Mesothelial cell of epicardium (in vitro differentiated cells): ENCODE measurements at places on chromosomes 3 and 15.

DNA sequence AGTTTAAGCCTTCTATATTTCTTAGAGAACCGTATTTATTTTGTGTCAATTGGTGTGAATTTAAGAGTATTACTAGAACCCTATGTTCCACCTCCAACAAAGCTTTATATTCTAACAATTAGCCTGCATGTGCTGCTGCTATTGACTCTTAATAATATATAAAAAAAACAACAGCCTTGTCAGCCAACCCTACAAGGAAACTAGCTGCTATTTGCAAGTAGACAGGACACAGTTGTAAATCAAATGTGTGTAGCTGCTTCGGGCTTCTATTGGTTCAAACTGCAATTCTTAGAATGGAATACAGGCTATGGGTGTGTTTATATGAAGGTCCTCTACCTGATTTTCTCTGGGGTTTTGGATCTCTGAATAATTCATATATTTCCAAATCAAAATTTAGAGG, 60.7 kb downstream of the ZBTB20 start:
- no peak for DNase-seq

- DNase-seq, result no peak
These were observed 294.6 kb downstream of the NTRK3 start for GRCh38 chr15:87961851-87962420.

- DNase-seq, result no peak
These were observed 503.8 kb upstream of the ARRDC4 start for GRCh38 chr15:97456521-97457202.

- DNase-seq, result no peak
These were observed 52.2 kb upstream of the FXR1 start for GRCh38 chr3:180860180-180860858.

- DNase-seq, result no peak
These were observed 19.3 kb upstream of the LZTFL1 start for GRCh38 chr3:45861043-45861719.

- peak; percentile 86 for DNase-seq
These were observed at the start of gene TJP1 for GRCh38 chr15:29822100-29822683. TSS of gene TJP1 (minus strand) at chr15:29822468. CDS start at chr15:29822028, 440 bp downstream.

DNA sequence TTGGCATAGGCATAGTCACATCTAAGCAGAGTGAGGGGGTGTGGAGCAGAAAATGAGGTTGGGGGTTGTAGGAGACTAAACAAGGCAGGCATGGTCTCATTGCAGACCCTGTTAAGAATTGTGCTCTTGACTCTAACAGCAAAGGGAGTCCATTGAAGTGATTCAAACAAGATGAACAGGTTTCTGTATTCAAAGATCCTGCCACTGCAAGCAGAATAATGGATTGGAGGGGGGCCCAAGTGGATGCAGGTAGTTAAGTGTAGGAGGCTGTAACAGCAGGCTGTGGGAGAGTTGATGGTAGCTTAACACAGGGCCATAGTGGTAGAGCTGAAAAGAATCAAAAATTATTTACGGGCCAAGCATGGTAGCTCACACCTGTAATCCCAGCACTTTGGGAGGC, 34.4 kb downstream of the CASR start:
- DNase-seq, result no peak

DNA sequence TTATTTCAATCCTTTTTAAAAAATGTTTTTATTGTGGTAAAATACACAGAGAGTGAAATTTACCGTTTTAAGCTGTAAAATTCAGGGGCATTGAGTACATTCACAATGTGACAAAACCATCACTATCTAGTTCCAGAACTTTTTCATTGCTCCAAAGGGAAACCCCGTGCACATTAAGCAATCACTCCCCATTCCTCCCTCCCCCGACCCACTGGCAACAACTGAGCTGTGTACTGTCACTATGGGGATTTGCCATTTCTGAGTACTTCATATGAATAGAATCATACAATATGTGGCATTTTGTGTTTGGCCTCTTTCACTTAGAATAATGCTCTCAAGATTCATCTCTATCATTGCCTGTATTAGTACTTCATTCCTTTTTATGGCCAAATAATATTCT, 45.5 kb upstream of the BOC start:
- no peak for DNase-seq

- no peak for DNase-seq
These were observed 527.4 kb upstream of the PROK2 start for GRCh38 chr3:72312339-72312738.

- DNase-seq, result no peak
These were observed 2.6 kb downstream of the LIMD1 start for GRCh38 chr3:45597171-45597570.

- DNase-seq, result no peak
These were observed 215.7 kb downstream of the ULK4 start for GRCh38 chr3:41746215-41746614.

DNA sequence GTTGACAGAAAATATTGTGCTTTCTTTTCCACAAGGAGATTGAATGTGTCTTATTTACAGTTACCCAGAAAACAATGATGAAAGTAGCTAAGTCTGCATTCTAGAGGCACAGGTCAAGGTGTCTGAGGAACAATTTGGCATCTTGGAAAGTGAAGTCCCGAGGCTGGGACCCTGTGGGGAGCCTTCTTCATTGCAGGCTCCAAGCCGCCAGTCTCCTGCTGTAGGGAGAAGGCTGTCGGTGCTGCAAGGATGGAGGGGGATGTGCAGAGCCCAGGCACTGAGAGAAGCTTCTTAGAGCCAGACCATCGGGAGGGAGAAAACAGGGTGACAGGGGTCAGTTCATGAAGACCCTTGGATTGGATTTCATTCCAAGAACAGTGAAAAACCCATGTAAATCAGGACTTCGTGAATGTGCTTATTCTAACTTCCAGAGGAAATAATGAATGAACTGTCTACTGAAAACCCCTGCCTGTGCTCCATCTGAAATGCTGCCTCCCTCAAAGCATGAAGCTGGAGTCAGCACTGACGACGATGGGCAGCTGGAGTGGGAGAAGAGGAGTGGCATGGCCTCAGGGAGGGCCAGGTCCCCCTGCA, 25.2 kb upstream of the NSMCE3 start:
- DNase-seq, result no peak

GRCh38 chr15:77329202-77329601, 90.7 kb downstream of the PEAK1 start:
- no peak for DNase-seq

DNA sequence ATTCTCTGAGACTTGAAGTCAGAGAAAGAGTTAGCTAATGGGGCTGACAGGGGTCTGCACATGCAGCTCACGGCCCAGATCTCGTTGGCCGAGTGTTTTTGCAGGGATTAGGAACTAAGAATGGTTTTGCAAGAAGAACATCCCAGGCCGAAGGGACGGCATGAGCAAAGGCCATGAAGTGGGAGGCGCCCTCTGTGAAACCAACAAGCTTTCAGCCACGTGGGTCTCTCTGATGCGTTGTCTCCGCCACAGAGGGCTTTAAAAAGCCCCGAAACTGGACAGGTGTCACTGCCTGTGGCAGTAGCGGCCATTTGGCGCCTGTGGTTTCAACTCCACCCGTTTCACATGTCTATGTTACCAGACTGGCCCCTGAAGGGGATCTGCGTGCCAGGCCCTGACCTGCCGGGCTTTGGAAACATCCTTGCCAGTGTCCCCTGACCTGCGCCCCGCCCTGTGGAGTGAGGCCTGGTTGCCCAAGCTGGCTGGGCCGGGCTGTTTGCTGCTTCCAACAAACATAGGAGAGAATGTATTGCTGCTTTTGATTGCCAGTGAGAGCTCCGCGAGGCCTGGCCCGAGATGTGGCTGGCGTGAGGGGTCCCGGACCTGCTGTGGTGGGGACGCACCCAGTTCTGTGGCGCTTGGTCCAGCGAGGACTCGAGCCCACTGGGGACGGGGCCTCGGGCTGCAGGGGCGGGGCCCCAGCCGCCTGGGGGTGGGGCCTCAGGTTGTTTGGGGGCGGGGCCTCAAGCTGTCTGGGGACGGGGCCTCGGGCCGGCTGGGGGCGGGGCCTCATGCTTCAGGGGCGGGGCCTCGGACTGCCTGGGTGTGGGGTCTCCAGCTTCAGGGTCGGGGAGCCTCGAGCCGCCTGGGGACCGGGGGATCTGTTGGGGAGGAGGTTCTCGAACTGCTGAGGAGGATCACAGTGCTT, 30.4 kb downstream of the GOLGA6L2 start:
- no peak for DNase-seq

DNA sequence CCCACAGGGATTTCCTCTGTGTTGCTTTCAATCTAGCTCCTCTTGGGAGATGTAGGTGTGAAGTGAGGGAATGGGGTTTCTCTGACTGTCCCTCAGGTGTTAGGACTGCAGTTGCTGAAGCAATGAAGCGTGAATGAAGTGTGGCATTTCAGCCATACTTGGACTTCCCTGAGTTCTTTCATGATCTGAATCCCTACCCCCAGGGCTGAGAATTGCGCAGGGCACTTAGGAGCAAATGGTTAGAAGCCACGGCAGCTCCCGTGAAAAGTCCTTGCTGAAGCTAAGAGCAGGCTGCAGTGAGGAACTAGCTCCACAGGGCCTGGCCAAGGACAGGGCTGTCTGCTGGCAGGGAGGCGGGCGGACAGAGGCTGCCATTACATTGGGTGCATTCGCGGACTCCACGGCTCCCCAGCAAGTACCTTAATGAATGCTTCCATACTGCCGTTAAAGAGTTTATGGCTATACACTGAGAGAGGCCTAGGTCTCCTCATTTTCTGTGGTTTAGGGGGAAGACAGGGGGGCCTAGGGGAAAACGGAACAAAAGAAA, 69.0 kb upstream of the RAD18 start:
- DNase-seq, result no peak

- no peak for DNase-seq
These were observed 17.5 kb upstream of the PPIB start for GRCh38 chr15:64180235-64180824.

DNA sequence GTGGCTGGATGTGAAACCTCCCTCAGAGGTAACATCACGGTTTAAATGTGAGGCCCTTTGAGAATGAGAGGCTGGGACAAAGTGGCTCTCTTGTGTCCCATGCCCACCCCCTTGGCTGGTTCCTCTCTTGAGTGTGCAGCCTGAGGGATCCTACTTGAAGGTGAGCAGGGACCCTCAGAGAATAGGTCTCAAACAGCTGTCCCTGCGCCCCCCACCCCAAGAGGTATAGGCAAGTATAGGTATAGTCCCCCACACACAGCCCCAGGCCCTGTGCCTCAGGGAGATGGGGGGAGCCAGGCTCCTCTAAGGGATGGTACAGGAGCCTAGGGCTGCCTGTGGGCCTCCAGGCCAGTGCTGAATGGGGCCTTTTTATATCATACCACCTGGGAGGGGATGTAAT, 61.9 kb downstream of the ISG20 start:
- DNase-seq, result no peak

- DNase-seq, result peak; percentile 74
These were observed 3.6 kb downstream of the BCL6 start for GRCh38 chr3:187741403-187742350.

- DNase-seq, result no peak
These were observed 166.0 kb downstream of the ABHD5 start for GRCh38 chr3:43856761-43857160.

DNA sequence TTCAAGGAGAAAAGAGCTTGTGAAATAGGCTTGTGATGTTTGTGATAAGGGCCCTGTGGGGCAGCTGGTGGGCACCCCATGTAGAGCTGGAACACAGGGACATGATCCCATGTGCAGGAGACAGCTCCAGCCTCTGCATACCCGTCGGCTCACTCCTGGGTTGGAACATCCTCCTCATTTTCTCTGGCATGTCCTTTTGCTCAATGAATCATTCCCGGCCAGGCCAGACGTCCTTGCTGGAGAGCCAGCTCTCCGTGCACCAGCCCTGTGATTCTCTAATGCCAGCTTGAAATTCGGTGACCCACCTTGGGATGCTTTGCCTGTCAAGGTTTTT, 77.3 kb downstream of the SMAD3 start:
- no peak for DNase-seq

GRCh38 chr3:59867185-59868002, 817.6 kb upstream of the CFAP20DC start:
- no peak for DNase-seq

DNA sequence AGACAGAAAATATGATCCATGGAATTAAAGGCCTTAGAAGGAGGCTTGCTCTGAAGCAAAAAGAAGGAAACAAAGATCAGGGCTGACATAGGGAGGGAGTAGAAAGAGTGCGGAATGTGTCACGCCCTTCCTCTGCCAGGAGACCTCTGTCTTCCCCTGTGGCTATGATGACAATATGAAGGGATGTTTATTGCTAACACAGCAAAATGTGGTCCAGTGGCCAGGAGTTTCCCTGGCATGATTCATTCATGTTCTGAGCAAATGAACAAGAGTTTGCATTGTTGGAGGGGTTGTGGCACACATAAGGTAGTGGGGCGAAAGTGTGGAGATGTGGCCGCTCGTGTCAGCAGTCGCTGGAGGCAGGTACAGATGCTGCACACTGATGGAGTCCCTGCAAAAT, 169.4 kb downstream of the SHQ1 start:
- DNase-seq, result no peak

DNA sequence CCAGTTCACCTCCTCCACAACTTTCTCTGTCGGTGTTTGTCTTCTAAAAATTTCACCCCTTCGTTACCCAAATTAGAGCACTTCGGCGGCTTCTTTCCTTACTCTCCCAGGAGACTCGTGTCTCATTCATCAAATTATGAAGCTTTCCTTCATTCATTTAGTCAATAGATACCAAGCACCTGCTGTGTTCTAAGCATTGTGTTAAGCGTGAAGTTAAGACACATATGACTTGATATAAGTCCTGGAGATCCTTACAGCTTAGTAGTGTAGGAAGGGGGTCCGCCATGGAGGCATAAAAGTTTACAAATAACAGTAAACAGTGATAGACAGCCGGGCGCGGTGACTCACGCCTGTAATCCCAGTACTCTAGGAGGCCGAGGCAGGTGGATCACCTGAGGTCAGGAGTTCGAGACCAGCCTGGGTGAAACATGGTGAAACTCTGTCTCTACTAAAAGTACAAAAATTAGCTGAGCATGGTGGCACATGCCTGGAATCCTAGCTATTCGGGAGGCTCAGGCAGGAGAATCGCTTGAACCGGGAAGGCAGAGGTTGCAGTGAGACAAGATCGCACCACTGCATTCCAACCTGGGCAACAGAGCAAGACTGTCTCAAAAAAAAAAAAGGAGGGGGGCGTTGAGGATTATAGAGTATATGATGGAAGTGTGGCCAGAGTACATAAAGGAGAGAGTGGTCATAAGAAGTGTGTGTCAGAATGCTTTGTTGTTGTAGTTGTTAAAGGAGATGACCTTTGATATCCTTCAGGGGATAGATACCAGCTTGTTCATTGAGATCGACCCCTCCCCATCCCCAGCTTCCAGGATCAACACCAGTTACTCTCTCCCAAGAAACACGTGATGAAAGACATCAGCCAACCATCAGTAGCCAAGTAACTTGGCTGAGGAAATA, 744 bp upstream of the CCDC32 start:
- DNase-seq, result peak; percentile 31

DNA sequence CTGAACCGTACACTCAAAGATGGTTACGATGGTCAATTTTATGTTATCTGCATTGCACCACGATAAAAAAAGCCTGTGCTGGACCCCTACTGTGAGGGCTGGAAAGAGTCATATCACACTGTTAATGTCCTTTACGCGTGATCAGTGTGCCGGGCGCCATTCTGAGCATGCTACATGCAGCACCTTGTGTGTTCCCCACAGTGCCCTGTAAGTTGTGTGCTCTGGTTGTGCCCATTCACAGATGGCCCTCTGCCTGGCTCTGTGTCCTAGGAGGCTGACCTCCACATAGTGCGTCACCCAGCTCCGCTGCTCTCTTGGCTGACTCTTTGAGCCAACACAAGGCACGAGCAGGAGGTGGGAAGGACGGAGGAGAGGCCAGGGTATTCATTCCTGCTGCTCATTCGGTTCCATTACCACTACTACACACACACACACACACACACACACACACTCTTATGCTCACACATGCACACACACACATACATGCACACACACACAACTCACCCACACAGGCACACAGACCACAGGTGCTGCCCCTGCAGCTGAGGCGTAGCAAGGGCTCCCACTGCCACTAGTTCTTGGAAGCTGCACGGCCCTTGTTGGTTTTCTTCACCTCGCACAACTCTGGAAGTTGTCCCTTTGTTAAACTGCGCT, 129.6 kb upstream of the IQSEC1 start:
- no peak for DNase-seq
